Osteocyte (in vitro differentiated cells): ENCODE measurements at places on chromosomes 1 and 21. TPM values are rescaled to one million over a fixed set of nuclear protein-coding genes. Genes with fewer than 3 reads are reported as not detected.

Gene KRTAP21-2
- total RNA-seq = not detected in 2 replicates

GRCh38 chr1:105684714-105685113, 1371.8 kb upstream of the PRMT6 start:
- no peak overlapping the region for H3K4me3 ChIP-seq
- DNase-seq = no peak

- H3K36me3 ChIP-seq = no peaks in the 10 kb centered on the region
- H3K27me3 ChIP-seq = no peaks in the 10 kb centered on the region
- no peak overlapping the region for H3K27ac ChIP-seq
- no peak for DNase-seq
- no peak overlapping the region for H3K4me3 ChIP-seq
These were observed 149.5 kb downstream of the TTLL7 start for GRCh38 chr1:83849191-83850061.

DNA sequence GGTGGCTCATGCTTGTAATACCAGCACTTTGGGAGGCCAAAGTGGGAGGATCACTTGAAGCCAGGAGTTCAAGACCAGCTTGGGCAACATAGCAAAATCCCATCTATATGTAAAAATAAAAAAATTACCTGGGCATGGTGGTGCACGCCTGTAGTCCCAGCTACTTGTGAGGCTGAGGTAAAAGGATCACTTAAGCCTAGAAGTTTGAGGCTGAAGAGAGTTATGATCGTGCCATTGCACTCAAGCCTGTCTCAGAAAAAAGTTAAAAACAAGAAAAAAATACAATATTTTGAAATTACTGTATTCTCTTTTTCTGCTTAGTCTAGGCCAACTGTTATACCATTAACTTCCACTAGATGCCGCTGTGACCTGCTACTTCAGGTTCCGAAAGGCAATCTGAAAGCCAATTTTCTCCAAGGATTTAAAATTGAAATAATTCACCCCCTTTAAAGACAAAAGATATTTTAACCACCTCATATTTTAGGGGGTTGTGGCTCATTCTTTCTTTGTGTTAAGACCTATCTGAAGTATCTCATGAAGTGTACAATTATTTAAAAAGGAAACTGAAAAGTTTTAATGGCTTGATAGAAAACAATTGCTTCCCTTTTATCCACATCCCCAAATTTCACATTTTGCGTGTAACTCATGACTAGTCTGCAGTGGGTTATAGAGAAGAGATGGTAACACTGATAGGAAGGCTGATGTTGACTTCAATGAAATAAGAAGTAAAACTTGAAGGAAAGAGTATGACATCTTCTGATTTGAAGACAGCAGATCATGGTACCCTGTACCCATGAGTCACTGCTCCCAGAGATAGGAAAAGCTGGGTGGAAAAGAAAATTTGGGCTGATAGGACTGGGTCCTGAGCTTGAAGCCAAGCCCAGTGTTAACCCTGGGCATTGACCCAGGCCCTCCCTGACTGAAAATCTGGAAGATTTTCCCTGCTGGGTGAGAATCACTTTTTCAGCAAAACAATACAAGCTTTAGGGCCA, 24.4 kb upstream of the CLDN14 start:
- H3K27ac ChIP-seq = no peak overlapping the region
- peaks cover 17% of the 10 kb centered on the region for H3K27me3 ChIP-seq
- no peak overlapping the region for H3K4me3 ChIP-seq
- H3K4me1 ChIP-seq = peaks cover 15% of the 10 kb centered on the region

Gene RGS13
- total RNA-seq = not detected in 2 replicates

DNA sequence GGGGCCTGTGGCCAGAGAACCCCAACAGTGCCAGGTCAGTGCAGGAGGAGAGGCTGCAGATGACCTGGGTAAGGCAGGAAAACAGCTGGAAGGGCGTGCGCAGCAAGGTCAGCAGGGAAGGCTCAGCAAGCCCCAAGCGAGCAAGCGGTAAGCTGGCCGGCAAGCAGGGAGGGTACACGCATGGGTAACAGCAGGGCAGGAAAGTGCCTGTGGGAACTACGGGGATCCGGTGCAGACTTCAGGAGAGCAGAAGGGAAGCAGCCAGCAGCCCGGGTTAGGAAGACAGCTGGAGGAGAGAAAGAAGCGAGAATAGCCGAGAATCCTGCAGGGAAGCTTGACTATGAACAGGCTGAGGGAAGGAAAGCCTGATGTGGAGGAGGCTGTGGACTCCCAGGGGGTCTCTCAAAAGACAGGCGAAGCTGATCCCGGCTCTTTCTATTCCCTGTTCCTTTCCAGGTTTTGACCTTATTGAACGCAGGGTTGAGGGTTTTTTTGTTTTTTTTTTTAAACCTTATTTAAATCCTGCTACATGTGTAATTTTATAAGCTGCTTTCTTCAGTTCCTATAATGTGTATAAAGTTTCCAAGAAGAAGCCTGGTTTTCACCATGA, 20.9 kb downstream of the UMODL1 start:
- no peak overlapping the region for H3K27ac ChIP-seq
- no peaks in the 10 kb centered on the region for H3K27me3 ChIP-seq
- peaks cover 3% of the 10 kb centered on the region for H3K36me3 ChIP-seq
- no peak overlapping the region for H3K4me3 ChIP-seq
- DNase-seq = no peak
- H3K4me1 ChIP-seq = peaks cover 16% of the 10 kb centered on the region

- no peak for DNase-seq
- H3K36me3 ChIP-seq = peaks cover 16% of the 10 kb centered on the region
- no peak overlapping the region for H3K27ac ChIP-seq
- peaks cover 24% of the 10 kb centered on the region for H3K4me1 ChIP-seq
- H3K4me3 ChIP-seq = peak overlapping the region; percentile 70
- no peaks in the 10 kb centered on the region for H3K27me3 ChIP-seq
These were observed 596 bp upstream of the TCEA3 start for GRCh38 chr1:23425193-23425494.

- no peak for DNase-seq
- peaks cover 35% of the 10 kb centered on the region for H3K36me3 ChIP-seq
- H3K27ac ChIP-seq = no peak overlapping the region
- H3K4me1 ChIP-seq = peaks cover 3% of the 10 kb centered on the region
These were observed 23.2 kb downstream of the DDX59 start for GRCh38 chr1:200646515-200646914.

GRCh38 chr21:36156815-36157670, at the start of gene DOP1B:
DOP1B (plus strand) TSS chr21:36156824; CDS start chr21:36164734, 7,910 bp downstream.
- no peaks in the 10 kb centered on the region for H3K36me3 ChIP-seq
- DNase-seq = peak; percentile 86
- no peak within 1 kb of the TSS for H3K27ac ChIP-seq
- H3K4me3 ChIP-seq = peak within 1 kb of the TSS; percentile 77

- H3K4me3 ChIP-seq = no peak overlapping the region
- H3K27ac ChIP-seq = no peak overlapping the region
- peaks cover 5% of the 10 kb centered on the region for H3K4me1 ChIP-seq
These were observed 115.1 kb upstream of the PBX1 start for GRCh38 chr1:164443836-164444235.

Gene TFF2
- not detected in 2 replicates for total RNA-seq

DNA sequence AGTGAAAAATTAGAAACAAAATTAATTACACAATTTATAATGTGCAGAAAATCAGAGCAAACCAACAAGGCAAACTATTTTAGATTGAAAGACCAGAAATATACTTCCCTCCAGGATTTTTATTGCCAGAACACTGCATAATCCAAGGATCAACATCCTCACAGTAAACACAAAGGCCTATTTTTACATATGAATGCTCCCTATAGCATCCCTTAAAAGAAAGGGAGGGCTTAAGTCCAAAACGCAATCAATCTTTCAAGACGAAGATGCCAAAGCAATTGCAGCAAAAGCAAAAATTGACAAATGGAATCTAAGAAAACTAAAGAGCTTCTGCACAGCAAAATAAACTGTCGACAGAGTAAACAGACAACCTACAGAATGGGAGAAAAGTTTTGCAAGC, 18.6 kb upstream of the CHIA start:
- H3K36me3 ChIP-seq = no peaks in the 10 kb centered on the region
- DNase-seq = no peak
- H3K4me3 ChIP-seq = no peak overlapping the region

DNA sequence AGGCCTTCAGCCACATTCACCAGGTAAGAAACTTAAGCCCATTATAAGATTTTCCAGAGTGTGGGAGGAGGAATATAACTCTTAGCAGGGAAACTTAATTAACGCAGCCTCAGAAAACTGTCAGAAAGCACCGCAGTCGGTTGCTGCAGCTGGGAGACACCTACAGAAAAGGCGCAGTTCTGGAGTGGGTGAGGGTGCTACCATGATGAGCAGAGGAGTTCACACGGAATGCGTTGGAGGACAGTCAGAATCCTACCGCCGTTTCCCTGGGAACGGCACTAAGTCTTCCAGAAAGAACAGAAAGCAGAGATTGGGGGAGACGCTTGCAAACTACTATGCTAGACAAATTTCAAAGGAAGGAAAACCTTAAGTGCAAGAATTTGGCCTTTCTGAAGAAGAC, 6.4 kb downstream of the ACTN2 start:
- no peak overlapping the region for H3K4me3 ChIP-seq
- DNase-seq = no peak
- peaks cover 25% of the 10 kb centered on the region for H3K27me3 ChIP-seq

GRCh38 chr21:26448751-26449150, 124.3 kb downstream of the CYYR1 start:
- H3K36me3 ChIP-seq = no peaks in the 10 kb centered on the region
- peak overlapping the region; percentile 80 for H3K27ac ChIP-seq
- H3K27me3 ChIP-seq = no peaks in the 10 kb centered on the region

Gene GCSAML
- total RNA-seq = not detected in 2 replicates

Gene RXFP4
- total RNA-seq = not detected in 2 replicates

DNA sequence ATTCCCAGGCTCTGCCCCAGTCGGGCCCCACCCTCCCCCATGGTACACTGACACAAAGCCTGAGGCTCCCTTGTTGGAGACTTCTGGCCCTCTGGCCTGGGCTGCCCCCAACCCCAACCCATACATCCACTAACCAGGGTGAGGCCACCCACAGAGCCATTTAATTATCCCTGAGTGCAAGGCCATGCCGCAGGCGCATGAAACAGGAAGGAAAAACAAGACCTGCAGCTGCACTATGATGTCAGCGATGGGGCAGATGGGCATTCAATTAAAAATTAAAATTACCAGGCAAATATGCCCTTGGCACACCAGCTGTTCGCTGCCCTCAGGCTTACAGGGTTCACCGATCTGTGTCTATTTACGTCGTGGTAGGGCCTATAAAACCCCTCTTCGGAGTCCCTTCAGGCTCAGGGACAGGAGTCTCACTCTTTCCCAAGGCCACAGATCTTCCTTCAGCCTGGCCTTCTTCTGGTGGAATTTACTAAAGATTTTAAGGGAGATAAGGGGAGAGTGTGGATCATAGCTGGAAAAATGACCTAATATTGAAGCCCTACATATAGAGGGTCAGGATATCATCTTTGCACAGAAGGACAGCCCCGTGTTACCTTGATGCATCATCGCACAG, 29.6 kb upstream of the RGS16 start:
- no peak for DNase-seq
- peaks cover 2% of the 10 kb centered on the region for H3K36me3 ChIP-seq
- peaks cover 7% of the 10 kb centered on the region for H3K4me1 ChIP-seq
- no peak overlapping the region for H3K27ac ChIP-seq
- H3K27me3 ChIP-seq = peaks cover 2% of the 10 kb centered on the region

DNA sequence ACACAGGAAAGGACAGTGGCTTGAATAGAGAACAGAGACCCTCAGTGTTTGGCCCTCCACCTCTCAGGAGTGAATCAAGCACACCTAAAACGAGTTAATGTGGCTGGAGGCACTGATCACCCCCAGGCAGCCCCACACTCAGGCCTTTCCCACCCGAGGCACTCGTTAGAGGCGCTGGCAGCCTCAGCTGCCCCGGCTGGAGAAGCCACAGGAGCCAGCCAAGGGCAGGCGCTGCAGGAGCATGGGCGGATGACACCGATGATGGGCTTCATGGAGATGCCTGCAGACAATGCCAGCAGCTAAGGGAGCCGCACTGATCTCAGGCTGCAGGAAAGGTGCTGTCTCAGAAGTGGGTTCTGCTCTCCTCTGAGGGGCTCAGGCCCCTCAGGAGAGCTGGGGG, 24.1 kb upstream of the ABCG1 start:
- H3K27me3 ChIP-seq = peaks cover 41% of the 10 kb centered on the region
- DNase-seq = peak; percentile 77
- H3K27ac ChIP-seq = no peak overlapping the region
- H3K36me3 ChIP-seq = no peaks in the 10 kb centered on the region
- H3K4me3 ChIP-seq = no peak overlapping the region

Gene COL11A1
- 592 and 632 TPM in 2 replicates for total RNA-seq

DNA sequence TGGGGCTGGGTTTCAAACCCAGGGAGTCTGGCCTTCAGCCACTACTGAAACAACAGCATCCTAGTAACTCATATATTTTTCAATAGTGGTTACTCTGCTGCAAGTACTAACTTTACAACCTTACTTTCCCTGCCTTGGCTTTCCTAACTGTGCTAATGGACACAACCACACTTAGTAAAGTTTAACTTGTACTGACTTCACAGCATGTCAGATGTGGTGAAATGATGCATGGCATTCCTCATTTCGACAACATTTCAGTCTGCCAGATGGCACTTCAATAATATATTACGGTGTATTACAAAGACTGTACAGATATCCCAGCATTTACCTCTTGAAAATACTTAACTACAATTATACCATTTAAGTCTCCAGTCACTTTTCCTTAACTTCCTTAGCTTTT, 27.8 kb downstream of the LRRC7 start:
- no peaks in the 10 kb centered on the region for H3K4me1 ChIP-seq
- no peak for DNase-seq
- no peaks in the 10 kb centered on the region for H3K36me3 ChIP-seq
- no peak overlapping the region for H3K27ac ChIP-seq

Gene CD1D
- not detected in 2 replicates for total RNA-seq

DNA sequence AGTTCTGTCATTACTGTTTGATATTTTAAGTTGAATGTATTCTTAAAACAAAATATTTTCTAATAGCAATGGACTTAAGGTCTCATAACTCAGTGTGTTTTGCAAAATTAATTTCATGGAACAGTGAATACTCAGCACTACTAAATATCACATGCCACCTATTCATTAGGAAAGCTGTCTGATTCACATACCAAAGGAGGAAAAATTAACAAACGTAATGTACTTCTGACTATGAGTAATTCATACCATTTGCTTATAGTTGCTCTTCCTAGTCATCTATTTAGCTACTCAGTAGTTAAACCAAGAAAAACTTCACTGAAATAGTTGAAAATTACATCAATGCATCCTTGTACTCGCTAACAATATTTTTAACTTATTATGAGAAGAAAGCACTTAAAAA, 35.2 kb downstream of the TP53BP2 start:
- H3K4me1 ChIP-seq = peaks cover 5% of the 10 kb centered on the region
- no peak overlapping the region for H3K27ac ChIP-seq
- DNase-seq = no peak

Gene OVAAL
- not detected in 2 replicates for total RNA-seq

- peaks cover 15% of the 10 kb centered on the region for H3K27me3 ChIP-seq
- H3K36me3 ChIP-seq = no peaks in the 10 kb centered on the region
- H3K4me3 ChIP-seq = no peak overlapping the region
- peak overlapping the region; percentile 69 for H3K27ac ChIP-seq
- no peak for DNase-seq
These were observed 402.1 kb downstream of the SETD4 start for GRCh38 chr21:35658242-35658641.

Gene KCNT2
- 26.2 TPM in 2 replicates for total RNA-seq

Gene FMO4
- 4.0 and 4.1 TPM in 2 replicates for total RNA-seq
